HT1080 (cell line): ENCODE measurements at places on chromosomes 1 and 21. TPM values are rescaled to one million over a fixed set of nuclear protein-coding genes. Genes with fewer than 3 reads are reported as not detected.

- no peak for DNase-seq
Observed at GRCh38 chr1:202200669-202201068, 7.1 kb downstream of the LGR6 start.

GRCh38 chr1:18411820-18412641 lies 68.7 kb upstream of the KLHDC7A start:
- no peak for DNase-seq

The TRIM67 gene
- total RNA-seq: not detected in 2 replicates

The SPRR1B gene
- not detected in 2 replicates for total RNA-seq

The TMIGD3 gene
- total RNA-seq: not detected in 2 replicates

GRCh38 chr1:38173157-38173831 lies 126.7 kb upstream of the POU3F1 start:
- DNase-seq: no peak

DNA sequence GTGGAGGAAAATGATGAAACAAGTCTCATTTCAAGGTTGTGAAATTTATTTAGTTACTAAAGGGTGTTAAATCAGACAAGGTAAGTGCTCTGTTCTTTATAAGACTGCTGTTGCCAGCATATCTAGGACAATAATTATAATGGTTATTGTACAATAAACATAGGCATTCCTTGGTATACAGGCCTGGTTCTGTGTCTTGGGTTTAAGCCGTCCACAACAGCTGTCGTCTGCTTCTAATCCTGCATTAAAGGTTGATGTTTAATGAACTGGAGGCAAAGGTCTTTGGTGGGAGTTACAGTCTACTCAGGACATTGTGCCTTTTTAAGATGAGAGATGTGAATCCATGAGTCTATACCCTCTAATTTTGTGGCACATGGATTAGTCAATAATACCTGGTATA lies 23.4 kb upstream of the FMO4 start:
- DNase-seq: no peak

DNA sequence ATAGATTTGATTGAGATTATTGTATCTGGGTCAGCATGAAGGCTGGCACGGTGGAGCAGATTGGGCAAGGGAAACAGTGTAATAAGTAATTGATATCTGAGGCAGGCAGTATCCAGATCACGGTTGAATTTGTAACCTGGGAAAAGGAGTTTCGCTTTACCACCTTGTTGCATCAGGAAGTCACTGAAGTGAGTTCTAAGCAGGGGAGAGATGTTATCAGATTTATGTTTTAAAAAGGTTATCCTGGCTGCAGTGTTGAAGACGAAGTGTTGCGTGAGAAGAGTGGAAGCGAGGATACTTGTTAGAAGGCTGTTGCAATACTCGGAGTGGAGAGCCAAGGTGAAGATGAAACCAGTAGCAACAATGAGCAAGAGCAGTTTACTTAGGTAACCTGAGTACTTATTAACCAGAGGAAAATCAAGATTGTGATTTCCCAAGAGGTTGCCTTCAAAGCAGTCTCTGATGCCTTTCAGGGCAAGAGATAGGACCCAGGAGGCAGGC lies 77.8 kb downstream of the LHX9 start:
- no peak for DNase-seq

- DNase-seq: no peak
Observed at GRCh38 chr1:161335796-161336195, 21.6 kb downstream of the SDHC start.

DNA sequence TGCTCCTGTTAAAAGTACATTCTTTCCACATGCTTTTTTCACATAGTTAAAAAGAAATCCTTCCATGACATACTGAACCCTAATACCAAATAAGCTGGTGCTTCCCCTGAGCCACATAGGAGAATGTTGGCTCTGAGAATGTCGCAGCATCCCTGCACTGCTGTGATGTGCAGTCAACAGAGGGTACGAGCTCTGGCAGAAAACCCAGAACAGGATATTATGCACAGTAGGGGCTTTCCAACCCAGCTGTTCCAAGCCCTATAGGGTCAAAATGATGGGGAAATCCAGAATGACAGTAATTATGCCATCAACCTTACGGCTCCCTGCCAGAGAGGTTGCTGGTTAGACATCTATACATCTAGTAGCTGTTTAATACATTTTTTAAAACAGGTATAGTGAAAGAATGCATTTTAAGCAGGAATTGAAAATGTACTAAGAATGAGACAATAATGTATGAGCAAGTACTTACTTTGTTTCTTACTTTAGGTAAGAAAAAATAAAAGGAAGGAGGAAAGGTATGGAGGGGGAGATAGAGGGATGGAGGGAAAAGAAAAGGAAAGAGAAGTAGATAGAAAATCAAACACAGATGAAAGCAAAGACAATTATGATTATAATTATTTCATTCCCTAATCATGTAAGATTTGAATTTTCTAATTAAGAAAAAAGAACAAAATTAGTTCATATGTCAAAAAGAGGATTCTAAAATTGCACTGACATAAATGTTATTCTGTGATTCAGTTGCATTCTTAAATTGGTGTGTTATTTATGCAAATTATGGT lies 126.0 kb downstream of the NR5A2 start:
- no peak for DNase-seq

GRCh38 chr1:206030714-206031113 lies 7.0 kb upstream of the CTSE start:
- peak; percentile 64 for DNase-seq

- peak; percentile 27 for DNase-seq
Observed at GRCh38 chr1:199857108-199857507, 170.4 kb upstream of the NR5A2 start.

GRCh38 chr21:45033791-45034555 lies 40.4 kb upstream of the ADARB1 start:
- DNase-seq: no peak

DNA sequence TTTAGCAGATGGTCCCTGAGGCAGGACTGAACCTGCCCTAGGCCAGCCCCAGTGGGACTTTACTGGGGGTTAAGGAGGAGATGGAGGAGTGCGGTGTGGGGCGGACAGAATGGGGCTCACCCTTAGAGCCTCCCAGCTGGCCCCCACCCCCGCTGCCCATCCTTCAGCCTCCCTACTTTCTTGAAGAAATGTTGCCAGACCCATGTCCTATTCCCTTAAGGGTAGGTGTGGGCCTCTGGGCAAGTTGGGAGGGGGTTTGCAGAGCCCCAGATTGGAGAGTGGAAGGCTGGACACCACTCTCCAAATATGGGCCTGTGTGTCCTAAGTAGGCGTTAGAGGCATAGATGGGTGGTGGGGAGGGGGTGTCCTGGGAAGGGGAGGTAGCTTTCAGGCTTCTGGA lies 19.2 kb upstream of the EPS8L3 start:
- no peak for DNase-seq

- no peak for DNase-seq
Observed at GRCh38 chr1:162151900-162152829, 82.7 kb downstream of the NOS1AP start.

The ITGB2 gene
- total RNA-seq: 1.6 and 1.8 TPM in 2 replicates

The S100A10 gene
- total RNA-seq: 218 and 367 TPM in 2 replicates

- DNase-seq: peak; percentile 80
Observed at GRCh38 chr1:70459496-70460225, 48.6 kb downstream of the CTH start.

DNA sequence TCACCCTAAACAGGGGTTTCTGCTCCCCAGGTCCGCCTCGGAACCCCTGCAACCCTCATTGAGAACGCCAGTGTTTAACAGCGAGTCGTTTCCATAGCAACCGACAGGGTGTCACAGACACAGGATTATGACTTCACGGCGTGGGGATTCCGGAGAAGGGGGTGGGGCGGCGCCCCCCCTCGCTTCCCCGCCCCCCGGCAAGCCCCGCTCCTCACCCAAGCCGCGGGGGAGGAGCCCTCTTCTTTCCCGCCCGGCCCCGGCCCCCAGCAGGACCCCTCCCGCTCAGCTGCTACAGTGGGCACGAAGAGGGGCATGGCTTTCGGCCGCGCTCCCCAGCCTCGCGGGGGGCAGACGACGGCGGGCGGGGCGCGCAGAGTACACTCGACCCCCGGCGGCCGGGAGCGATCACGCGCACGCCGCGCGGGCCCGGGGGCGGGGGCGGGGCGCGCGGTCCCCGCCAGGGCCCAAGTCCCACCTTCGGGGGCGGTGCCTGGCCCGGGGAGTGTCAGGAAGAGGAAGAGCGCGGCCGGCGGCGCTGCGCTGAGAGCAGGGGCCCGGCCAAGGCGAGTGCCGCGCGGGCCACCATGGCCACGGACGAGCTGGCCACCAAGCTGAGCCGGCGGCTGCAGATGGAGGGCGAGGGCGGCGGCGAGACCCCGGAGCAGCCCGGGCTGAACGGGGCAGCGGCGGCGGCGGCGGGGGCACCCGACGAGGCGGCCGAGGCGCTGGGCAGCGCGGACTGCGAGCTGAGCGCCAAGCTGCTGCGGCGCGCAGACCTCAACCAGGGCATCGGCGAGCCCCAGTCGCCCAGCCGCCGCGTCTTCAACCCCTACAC lies at the start of gene EFHD2:
Gene EFHD2, plus strand, starts transcription at position 501 of the 835 bp plus-strand sequence. Its CDS starts 84 bp downstream, at position 585.
- DNase-seq: peak; percentile 56

GRCh38 chr1:53655931-53656746 lies 82.8 kb downstream of the GLIS1 start:
- peak; percentile 73 for DNase-seq

- DNase-seq: no peak
Observed at GRCh38 chr1:18657506-18658201, 27.0 kb downstream of the PAX7 start.

The SERPINC1 gene
- not detected in 2 replicates for total RNA-seq

DNA sequence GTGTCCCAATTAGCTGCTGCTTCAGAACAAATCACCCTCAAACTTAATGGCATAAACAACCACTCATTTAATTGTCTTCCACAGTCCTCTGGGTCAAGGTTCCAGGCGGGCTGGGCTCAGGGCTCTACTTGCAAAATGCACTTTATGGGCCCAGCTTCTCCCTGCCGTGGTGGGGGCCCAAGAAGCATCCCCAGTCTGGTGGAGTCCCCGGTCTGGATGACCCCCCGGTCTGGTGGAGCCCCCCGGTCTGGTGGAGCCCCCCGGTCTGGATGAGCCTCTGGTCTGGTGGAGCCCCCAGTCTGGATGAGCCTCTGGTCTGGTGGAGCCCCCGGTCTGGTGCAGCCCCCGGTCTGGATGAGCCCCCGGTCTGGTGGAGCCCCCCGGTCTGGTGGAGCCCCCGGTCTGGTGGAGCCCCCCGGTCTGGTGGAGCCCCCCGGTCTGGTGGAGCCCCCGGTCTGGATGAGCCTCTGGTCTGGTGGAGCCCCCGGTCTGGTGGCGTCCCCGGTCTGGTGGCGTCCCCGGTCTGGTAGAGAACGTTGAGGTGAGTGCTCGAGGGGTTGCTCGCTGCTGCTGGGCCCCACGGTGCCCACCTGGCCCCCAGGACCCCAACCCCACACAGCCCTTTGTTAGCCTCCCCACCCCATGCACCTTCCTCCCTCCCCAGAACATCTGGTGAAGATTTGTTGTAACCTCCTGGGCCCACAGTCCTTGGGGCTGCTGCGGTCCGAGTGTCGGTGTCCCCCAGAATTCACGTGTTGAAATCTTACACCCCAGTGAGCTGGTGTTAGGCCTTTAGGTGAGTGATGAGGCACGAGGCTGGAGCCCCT lies 33.8 kb downstream of the POFUT2 start:
- DNase-seq: no peak

- no peak for DNase-seq
Observed at GRCh38 chr1:203931953-203932352, 70.6 kb downstream of the SNRPE start.

- DNase-seq: no peak
Observed at GRCh38 chr1:112318698-112319370, 77.2 kb upstream of the CTTNBP2NL start.

GRCh38 chr1:179087665-179088064 lies 5.8 kb downstream of the TOR3A start:
- no peak for DNase-seq

- DNase-seq: no peak
Observed at GRCh38 chr1:229209386-229209785, 61.5 kb upstream of the RAB4A start.

The REN gene
- total RNA-seq: not detected in 2 replicates

The SIM2 gene
- 1.3 and 2.3 TPM in 2 replicates for total RNA-seq

GRCh38 chr1:54364995-54365394 lies 41.2 kb downstream of the SSBP3 start:
- no peak for DNase-seq

- no peak for DNase-seq
Observed at GRCh38 chr1:40014253-40014706, 26.2 kb upstream of the CAP1 start.

The PLA2G2D gene
- total RNA-seq: not detected in 2 replicates

GRCh38 chr21:35102488-35103371 lies 53.6 kb upstream of the RUNX1 start:
- no peak for DNase-seq

GRCh38 chr1:169363046-169363730 lies 4.4 kb downstream of the NME7 start:
- peak; percentile 89 for DNase-seq

DNA sequence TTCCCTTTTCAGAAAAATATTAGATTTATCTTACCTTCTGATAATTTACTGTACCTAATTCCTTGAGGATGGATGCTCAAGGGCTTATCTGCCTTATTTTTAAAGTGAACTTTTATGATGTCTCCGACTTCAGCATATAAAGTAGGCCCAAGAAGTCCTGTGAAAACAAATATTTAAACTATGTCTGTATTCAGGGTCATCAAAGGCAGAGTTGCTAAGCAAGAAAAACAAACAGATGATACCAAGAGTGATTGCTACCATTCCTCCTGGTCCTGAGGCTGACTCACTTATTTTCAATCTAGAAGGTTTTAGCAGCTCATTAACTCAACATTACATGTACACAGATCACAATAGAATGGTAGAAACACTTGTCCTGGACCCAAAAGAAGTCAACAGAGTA lies 14.1 kb downstream of the F5 start:
- no peak for DNase-seq

The KDF1 gene
- total RNA-seq: not detected in 2 replicates

DNA sequence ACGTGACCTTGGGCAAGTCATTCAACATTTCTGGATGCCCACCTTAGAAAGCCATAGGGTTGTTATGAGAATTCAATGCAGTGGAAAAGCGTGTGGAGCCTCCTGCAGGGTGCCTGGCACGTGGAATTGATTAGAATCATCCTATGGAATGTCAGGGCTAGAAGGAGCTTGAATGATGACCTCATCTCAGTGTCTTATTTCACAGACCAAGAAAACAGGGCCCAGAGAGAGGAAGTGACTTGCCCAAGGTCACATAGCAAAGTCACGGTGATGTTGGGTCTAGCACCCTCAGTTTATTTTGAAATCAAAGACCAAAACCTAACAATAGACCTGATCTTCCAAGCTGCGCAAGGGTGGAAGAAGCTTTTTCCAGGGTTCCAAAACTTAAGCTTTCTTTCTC lies 6.0 kb downstream of the TRABD2B start:
- peak; percentile 85 for DNase-seq

The TNFRSF18 gene
- total RNA-seq: not detected in 2 replicates
